ENCODE measurements at places on chromosomes 7 and 10.

DNA sequence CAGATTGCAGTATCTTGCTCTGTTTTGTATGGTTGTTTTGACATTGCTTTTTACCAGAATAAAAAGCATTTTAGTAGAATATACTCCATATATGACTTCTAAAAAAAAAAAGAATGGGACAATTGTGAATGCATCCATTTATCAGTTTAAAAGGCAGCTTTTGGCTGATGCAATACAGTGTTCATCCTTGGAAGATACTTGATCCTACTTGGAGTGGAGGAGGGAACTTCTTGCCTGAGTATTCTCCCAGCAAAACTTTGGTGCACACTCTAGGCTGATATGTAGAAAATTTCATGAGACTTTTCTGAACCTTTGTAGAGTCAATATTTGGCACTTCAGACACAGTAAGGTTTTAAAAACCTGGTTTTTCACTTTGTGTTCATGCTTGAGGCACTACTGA, 40.2 kb downstream of the WDR11 start:
- no peak for DNase-seq

DNA sequence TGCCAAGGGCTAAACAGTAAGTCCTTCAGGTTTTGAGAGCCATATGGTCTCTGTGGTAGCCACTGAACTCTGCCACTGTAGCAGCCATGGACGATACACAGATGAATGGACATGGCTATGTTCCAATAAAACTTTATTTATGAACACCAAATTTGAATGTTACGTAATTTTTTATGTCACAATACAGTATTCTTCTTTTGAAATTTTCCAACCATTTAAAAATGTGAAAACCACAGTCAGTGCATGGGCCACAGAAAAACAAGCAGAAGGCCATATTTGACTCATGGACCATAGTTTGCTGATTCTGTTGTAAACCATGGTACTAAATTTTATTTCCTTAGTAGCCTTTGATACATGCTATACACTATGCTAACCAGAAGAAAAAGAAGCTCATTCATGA, 361.8 kb downstream of the MAGI2 start:
- no peak for DNase-seq

DNA sequence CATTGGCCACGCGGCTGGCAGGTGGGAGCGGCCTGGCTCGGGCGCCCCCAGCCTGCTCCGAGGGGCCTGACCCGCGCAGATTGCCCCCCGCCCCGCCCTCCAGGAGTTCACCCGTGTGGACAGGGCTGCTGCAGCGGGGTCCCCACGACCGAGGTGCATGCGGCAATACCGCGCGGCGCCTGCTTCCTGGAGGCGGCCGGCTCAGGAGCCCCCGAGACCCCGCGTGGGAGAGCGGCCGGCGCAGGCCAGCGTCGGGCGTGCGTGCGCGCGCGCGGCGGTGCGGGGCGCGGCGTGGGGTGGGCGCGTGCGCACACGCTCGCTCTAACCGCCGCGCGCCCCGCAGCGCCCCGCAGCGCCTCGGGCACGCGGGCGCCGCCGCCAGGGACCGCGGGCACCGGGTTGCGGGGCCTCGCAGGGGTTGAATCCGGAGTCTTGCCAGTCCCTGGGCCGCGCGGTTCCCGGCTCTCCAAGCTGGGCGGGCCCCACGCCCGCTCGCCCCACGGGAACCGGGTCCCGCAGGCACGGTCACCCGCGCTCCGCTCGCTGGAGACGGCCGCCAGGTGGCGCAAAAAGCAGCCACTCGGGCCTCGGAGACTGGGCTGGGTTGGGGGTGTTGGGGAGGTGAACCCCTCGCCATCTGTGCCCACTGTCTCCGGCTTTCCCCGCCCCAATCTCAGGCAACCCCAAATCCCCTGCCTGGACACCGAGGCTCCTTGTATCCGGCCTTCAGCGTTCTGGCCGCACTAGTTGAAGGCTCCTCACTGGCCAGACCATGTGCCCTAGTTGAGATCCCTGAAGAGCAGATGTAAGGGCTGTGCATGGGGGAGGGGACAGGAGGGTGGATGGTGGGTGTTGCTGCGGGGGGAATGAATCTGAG, 1.3 kb upstream of the ACHE start:
- DNase-seq, result peak; percentile 73

DNA sequence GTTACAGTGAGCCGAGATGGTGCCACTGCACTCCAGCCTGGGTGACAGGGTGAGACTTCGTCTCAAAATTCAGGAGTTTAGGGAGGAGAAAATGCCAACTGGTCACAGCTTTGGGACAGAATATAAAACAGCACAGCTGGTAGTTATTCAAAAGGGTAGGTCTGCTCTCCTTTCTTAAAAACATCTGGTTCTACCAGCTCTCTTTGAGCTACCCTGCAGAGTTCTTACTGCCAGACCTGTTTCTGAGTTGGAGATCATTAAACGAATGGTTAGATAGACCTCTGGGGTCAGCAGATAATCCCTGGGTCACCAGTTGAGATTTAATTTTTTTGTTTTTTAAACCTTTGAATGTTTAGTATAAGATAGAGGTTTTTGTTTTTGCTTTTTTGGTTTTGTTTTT, 52.6 kb downstream of the MCU start:
- DNase-seq, result no peak

DNA sequence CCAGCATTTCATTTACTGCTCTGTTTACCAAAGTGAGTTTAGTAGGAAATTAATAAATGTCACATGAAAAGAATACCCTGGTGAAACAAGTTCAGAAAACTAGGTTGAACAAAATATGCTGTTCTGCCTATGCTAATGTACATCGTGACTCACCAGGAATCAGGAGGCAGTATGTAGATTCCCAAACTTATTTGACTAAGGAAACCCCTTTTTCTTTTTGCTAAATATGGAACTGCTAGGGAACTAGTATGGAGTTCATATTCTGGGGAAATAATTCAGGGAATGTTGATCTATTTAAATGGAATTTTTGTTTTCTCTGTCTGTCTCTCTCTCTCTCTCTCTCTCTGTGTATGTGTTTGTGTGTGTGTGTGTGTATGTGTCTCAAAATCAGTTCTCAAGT, 49.9 kb upstream of the EXOC4 start:
- DNase-seq, result no peak

DNA sequence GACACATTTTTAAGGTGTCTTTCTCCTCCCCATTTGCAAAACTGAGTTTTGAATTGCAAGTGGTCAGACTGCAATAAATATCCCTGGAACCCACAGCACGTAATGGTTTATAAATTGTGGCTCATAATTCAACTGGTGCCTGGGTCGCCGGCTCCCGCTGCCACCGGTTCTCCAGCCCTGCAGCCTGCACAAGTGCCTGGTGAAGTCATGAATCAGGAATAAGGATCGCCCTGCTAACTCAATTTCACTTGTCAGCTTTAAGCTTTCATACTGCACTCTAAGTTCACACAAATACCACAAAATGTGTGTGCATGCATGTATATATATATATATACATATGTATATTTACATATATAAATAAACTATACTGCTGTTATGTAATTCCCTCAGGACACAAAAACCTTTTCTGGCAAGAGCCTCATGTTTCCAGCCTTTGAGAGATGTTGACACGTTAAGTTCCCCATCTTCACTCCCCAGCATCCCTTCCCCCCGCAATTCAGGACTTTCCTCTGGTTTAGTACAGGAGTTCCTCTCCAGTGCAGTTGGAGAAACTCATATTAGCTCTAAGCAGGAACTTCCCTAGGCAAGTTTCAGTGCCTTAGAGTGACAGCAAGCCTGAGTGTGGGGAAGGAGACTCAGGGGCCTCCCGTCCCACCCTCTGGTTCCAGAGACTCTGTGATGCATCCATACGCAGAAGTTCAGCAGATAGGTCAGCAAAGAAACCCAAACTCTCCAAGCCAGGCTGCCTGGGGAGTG, 129.2 kb upstream of the UNC5B start:
- no peak for DNase-seq

- no peak for DNase-seq
These were observed 253.4 kb downstream of the WDR11 start for GRCh38 chr10:121104476-121105111.

- no peak for DNase-seq
These were observed 42.8 kb upstream of the NPY start for GRCh38 chr7:24241206-24241605.

DNA sequence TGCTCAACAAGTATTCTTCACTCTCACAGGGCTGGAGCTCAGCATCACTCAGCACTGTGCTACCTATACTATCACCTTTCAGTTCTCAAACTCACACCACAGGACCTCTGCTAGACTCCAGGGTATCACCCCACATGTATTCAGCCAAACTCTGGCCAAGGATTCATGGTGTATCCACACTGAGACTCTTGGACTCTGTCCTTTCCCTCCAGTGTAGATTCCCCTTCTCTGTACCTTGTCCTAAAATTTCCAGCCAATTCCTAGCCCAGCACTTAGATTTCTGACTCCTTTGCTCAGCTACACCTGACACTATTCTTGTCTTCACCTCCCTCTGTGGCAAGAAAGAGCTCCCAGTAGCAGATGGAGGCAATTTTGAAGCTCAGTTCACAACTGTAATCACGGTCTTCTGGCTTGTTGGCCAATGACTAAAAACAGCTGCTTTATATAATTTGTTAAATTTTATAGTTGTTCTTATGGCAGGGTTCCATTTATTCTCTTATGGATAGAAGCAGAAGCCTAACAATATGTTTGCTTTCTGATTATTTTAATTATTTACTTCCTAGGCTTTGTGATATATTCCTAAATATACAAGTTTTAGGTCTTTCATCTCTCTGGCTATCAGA, 258.8 kb downstream of the THSD7A start:
- DNase-seq, result no peak

DNA sequence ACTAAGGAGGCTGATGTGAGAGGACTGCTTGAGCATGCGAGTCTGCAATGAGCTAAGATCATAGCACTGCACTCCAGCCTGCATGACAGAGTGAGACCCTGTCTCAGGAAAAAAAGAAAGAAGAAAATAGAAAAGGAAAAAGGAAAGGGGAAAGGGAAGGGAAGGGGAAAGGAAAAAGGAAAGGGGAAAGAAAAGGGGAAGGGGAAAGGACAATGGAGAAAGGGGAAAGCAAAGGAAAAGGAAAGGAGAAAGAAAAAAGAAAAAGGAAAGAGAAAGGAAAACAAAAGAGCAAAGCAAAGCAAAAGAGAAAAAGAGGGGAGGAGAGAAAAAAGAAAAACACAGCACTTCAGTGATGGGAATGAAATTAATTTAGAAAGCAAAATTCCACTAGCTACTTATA, 179.3 kb downstream of the SRPK2 start:
- DNase-seq, result no peak

GRCh38 chr7:87628780-87629569, 777 bp downstream of the RUNDC3B start:
- DNase-seq, result peak; percentile 10

DNA sequence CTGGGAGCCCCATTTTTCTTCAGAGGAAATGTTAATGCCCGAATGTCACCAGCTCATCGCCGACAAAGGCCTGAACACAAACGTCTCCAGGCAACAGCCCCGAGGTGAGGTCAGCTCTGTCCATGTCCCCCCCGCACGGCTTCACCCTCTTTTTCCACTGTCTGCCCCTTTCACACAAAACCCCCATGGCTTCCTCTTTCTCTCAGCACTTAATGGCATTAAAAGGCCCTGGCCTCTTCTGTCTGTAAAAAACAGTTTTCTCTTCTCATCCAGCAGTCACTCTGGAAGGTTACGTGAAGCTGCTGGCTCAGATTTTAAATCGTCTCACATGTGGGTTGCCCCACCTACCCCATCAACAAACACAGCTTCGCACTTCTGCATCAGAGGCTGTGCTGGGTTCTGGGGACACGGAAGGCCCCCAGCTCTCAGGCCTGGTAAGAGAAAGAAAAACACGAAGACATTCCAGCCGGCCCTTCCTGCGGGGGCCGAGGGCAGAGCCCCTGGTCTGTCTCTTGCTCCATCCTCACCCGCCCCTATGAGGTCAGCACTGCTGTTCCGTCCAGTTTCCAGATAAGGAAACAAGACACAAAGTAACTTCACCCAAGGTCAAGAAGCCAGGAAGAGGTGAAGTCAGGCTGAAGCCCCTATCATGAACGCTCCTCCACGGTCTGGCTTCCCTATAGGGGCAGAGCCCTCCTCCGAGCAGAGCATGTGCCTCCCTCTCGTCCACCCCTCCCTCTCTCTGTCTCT, 91.1 kb upstream of the PDGFA start:
- peak; percentile 51 for DNase-seq

GRCh38 chr7:81618396-81619014, 151.3 kb downstream of the HGF start:
- DNase-seq, result no peak

DNA sequence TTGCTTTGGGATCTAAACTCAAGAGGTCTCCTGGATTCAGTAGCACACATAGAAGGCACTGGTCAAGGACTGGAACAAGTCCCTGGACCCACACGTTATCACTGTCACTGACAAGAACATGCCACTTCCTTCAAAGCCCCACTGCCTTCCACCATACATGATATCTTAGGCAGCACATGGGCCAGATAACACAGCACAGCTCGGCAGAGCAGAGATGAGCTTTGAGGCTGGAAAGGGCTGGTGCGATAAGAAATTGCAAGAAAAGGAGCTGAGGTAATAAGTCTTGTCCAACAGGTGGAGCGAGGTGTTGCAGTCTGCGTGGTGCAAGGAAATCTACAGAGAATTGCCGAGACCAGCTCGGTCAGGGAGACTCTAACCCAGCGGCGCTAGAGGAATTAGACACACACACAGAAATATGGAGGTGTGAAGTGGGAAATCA, 139.8 kb upstream of the CDK13 start:
- DNase-seq, result no peak

- no peak for DNase-seq
These were observed 359.2 kb upstream of the AOAH start for GRCh38 chr7:37083311-37084096.

DNA sequence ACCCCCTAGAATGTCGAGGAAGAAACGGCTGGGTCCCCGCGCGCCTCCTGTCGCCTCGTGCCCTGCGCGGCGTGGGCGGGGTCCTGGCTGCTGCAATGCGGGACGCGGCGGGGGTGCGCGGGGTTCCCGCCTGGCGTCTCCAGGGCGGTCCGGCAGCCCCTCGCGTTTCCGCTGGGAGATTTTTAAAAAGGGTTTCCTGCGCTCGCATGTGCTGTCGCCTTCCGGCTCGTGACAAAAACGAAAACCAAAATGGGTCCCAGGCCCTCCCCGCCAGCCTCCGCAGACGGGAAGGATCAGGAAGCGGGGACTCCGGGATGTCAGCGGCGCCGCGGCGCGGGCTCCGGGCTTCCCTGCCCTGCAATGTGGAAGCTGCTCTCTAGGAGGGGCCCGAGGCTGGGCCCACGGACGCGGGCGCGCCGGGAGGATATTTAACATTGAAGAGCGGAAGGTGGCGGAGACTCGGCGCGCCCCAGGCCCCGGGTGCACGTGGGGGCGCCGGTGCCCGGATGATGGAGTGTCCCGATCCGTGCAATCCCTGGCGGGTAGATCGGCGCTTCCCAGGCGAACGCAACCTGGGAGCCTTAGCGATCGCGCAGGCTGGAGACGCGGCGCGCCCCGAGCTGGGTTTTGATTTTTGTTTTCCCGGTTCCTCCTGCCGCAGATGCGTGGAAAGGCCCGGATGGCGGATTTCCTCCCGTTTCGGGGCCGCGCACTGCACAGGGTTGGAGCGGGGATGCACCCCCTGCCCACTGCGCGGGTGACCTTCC, 1.0 kb downstream of the PFKP start:
- peak; percentile 55 for DNase-seq

All from CD4-positive, alpha-beta T cell treated with Interleukin-10 for 1 hour (primary cell).